Fibroblast of skin of right biceps (primary cell): ENCODE measurements at places on chromosomes 12 and 14.
A peak's percentile ranks its signal among the peaks of the same experiment; 100 is the strongest.

GRCh38 chr12:117437516-117438255 is 76.3 kb upstream of the NOS1 start:
- DNase-seq: no peak

DNA sequence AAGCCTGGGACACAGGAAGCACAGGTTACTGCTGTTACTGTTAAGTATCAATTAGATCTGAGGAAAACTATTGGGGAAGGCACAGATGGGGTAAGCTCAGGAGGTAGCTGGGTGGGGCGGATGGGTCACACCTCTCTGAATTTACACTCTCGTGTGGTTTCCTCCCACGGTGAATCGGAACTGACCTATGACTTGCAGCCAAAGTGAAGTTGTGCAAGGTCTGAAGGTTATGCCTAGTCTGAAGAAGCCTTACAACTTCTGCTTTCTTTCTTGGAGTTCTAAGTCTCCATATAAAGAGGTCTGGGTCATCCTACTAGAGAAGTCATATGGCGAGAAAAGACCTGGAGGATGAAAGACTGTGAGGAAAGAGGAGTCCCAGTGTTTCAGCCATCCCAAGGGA is 25.6 kb upstream of the GPATCH2L start:
- DNase-seq: no peak

GRCh38 chr12:51323966-51324895 is at the start of gene BIN2:
BIN2 (minus strand) TSS chr12:51324174; CDS start chr12:51324102, 72 bp downstream.
- DNase-seq: no peak

DNA sequence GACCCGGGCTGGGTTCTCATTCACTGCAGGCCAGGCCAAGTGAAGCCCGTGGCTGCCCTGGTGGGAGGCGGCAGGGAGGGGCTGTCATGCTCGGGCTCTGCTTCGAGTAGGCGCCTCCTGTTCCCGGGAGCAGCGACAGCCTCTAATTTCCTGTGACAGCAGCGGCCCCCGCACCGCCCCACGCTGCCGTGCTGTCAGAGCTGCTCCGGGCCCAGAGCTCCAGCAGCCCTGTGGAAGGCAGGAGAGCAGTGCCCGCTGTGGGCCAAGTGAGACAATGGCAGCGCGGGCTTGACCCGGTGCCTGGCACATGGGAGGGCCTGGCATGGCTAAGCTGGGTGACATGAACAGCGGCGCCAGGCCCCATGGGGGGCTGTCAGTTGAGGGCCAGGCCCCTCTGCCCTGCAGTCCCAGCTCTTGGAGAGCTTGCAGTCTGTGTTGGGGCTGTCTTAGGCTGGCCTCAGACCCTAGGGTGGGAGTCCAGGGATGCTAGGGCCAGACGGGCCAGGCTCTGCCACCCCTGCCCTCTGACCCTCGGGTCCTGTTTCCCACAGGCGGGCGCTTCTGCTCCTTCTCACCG is 5.1 kb downstream of the TRMT61A start:
- DNase-seq: no peak

DNA sequence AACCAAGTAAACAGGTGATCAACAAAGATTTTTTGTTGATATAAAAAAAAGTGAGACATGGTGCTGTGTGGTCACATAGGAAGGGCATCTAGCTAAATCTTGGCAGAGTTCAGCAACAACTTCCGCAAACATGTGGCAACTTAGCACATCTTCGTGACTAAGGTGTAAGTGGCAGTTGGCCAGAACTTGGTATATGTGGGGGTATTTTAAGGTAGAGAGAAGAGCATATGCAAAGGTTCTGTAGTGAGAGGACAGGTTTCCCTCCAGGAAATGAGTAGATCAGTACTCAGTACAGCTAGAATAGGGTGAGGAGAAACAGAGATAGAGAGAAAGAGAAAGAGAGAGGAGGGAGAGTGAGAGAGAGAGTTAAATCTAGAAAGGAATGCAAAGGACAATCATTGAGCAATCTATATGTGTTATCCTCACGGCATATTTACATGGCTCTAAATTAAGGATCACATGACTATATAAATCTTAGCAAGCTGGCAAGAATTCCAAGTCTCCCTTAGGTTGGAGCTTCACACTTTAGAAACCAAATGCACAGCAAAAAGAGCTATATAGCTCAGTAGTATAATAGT is 227.7 kb upstream of the HMGA2 start:
- peak; percentile 74 for DNase-seq

- no peak for DNase-seq
Measured at GRCh38 chr12:18502422-18502968, 235.3 kb downstream of the PLCZ1 start.

GRCh38 chr14:65594153-65594881 is 181.8 kb downstream of the FUT8 start:
- DNase-seq: no peak

DNA sequence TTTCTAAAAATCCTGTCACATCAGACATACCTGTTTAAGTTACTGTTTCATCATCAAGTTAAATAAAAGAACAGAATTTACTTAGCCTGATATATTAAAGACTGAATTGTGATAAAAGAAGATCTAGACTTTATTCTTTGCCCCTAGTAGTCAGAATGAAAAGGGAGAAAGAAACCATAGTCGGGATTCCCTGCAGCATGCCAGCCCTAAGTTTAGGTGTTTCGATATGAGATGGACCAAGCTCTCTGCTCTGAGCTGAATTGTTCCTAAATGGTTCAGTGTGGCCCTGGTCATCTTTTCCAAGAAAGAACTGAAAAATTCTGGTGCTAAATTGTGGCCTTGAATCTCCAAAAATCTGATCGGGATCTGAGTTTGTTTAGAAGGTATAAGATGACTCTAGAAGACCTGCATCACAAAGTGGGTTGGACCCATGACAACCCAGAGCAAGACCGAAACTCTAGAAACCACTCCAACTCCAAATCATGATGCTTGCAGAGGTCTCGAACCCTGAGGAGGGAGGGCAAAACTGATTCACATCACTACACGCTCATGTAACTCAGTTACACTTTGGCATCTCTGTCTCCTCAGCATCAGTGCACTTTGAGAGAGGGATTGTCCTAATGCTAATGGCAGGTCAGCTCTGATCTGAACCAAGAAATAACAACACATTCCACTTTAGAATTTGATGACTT is 15.7 kb downstream of the PTGER2 start:
- DNase-seq: no peak

DNA sequence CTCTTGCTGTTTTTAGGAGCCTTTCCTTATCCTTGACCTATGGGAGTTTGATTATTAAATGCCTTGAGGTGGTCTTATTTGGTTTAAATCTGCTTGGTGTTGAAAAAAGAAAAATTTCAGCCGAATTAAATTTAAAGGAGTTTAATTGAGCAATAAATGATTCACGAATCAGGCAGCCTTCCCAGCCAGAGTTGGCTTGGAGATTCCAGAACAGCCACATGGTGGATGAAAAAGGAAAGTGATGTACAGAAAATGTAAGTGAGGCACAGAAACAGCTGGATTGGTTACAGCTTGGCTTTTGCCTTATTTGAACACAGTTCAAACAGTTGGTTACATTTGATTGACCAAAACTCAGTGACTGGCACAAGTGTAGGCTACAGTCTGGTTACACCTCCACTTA is 69.7 kb downstream of the WASHC3 start:
- no peak for DNase-seq

DNA sequence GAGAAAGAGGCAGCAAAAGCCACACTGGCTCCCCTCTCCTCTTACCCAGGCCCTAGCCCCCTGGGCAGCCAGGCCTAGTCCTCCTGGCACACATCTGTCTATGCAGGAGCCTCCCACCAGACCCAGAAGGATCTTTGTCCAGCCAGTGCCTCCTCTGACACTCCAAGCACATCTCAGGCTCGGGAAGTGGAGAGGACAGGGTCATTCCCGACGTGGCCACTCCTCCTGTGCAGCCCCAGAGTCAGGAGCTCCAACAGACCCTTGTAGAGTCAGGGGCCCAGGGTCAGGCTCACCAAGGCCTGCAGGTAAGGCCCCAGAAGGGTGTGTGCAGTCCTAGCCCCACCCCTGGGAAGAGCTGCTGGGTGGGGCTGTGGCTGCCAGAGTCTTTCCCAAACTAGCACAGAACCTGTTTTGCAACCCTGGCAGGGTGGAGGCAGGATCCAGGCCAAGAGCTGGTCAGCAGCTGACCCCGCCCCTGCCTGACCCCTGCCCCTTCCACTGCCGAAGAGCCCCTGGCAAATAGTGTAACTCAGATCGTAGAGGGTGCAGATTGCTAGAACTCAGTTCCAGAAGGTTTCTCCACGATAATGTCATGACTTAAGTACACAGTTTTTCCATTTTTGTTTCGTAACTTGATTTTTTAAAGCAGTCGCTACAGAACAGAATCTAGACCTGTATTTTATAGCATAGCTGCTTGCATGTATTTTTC is 26.6 kb upstream of the PNMA1 start:
- DNase-seq: no peak

- DNase-seq: no peak
Measured at GRCh38 chr12:82120901-82121300, 237.3 kb downstream of the CCDC59 start.

- no peak for DNase-seq
Measured at GRCh38 chr12:33529031-33529430, 89.4 kb upstream of the SYT10 start.

- DNase-seq: no peak
Measured at GRCh38 chr12:16608946-16609539, 3.1 kb upstream of the LMO3 start.

DNA sequence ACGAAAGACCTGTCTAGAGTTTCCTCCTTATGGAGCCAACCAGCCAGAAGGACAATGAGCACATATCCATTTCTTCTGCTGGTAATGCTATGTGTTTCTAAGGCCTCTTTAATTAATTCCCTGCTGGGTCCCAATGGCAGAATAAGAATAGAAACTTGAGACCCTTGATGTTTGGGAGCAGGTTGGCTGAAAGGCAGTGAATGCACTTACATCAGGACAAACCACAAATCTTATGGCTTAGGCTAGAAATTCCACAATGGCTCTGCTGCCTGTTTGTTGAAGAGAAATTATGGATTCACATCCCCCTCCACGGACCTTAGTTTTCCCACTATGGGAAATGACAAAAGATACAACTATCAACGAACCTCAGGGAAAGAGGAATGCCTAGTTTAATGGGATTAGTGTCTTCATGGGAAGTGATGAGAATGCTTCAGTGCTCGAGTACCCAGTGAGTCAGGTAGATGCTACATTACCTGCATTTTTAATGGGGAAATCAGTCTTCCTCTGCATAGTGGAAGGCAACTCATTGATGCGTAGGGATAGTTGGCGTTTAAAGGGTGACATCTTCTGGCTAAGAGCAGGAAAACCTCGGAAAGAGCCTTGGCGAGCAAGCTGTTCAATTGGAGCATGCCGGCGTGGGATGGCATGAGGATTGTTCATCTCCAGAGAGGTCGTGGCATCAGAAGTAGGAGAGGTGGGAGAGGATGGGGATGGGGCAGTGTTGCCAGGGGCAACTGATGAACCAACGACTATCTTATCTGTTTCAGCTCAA is 46.5 kb downstream of the PAPLN start:
- peak; percentile 29 for DNase-seq

DNA sequence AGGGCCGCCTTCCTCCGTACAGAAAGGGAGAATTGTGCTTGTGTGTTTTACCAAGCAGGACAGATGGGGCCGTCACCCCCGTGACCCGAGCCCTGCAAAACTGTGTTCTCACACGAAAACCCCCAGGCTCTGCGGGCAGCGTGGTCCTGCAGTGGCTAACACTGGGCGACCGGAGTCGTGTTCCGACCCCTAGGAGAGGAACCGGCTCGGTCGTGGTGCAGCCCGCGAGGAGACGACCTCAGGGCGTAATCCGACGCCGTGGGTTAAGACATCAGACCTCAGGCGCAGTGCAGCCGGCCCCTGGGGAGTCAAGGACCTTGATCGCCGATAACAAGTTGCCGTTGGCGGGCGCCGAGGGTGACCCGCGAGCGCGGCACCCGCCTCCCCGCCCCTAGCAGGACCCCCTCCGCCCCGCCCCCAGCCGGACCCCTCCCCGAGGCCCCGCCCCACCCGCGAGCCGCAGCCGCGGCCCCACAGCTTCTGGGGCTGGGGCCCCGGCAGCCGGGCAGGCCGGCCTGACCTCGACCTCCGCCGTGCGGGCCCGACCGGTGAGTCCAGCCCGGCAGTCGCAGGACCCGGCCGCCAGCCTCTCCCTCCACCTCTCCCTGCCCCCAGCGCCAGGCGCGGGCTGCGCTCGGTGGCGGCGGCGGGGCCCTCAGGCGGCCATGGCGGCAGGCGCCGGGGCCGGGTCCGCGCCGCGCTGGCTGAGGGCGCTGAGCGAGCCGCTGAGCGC is at the start of gene CHPT1:
TSS of gene CHPT1 (plus strand) at position 444 of the 733 bp plus-strand sequence. CDS start at position 666, 222 bp downstream.
- DNase-seq: peak; percentile 47

- DNase-seq: peak; percentile 82
Measured at GRCh38 chr14:23171222-23171975, 12.1 kb downstream of the SLC7A8 start.

GRCh38 chr12:2246358-2246757 is 193.6 kb downstream of the CACNA1C start:
- peak; percentile 33 for DNase-seq

GRCh38 chr14:105477660-105478397 is 3.2 kb downstream of the CRIP2 start:
- DNase-seq: no peak
